Activated naive CD4-positive, alpha-beta T cell treated with anti-CD3 and anti-CD28 coated beads, Interleukin-2, amount 10 ng/mL, durations not matched to agents 7 days and 5 days (primary cell): ENCODE measurements at places on chromosomes 5 and 9.

DNA sequence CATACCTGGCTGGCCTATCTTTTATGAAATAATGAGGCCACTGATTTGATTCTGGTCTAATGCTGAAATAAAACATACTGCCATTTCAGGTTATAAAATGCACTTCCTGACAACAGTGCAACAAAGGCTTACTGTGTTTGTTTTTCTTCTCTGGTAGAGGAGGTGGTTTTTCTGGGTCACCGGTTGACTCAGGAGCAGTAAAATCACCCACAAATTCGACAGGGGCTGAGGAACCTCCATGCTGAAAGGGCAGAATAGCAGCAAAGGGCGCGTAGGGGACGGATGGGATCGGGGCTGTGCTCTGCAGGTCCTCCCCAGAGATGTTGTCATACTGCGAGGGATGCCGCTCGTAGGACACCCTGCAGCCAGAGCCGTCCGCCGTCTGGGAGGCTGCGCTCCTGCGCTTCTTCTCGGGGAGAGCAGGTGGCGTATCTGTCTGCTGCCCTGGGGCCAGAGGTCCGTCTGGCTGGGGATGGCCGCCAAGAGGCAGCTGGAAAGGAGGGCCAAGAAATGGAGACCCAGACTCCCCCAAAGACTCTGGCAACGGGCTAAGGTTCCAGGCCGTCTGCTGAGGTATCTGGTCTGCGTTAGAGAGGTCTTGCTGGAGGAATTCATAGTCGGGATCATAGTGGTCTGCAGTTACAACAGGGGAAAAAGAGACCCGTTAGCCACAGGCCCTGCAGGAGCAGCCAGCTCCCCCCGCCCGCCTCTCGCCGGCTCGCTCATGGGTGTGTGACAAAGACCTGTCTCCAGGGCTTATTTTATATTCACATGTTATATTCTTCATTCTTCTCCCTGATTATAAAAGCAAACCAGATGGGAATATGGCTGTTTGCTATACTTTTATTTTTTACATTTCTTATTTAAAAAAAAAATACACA lies 80.7 kb downstream of the PRRT1B start:
- no peak for DNase-seq

- no peak for DNase-seq
These were observed 20.4 kb upstream of the IER5L start for GRCh38 chr9:129198319-129199043.

GRCh38 chr5:82160948-82161347 lies 117.2 kb downstream of the RPS23 start:
- no peak for DNase-seq

- no peak for DNase-seq
These were observed 152.0 kb downstream of the MYO10 start for GRCh38 chr5:16784088-16784487.

DNA sequence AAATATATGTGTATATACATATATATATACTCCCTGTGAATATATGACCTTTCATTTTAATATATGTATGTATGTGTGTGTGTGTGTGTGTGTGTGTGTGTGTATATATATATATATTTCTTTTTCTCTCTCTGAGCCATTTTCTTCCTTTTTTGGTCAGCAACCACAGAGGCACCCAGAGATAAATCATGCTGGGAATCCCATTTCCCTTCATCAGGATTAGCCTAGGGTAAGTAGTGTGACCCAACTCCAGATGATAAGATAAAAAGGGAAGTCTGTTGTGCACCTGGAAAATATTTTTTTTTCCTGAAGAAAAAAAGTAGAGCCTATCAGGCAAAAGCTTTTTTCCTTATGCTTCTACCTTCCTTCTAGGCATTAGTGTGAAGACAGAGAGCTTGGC lies 25.4 kb upstream of the SUB1 start:
- no peak for DNase-seq

GRCh38 chr9:18971404-18971803 lies 61.6 kb downstream of the SAXO1 start:
- no peak for DNase-seq

DNA sequence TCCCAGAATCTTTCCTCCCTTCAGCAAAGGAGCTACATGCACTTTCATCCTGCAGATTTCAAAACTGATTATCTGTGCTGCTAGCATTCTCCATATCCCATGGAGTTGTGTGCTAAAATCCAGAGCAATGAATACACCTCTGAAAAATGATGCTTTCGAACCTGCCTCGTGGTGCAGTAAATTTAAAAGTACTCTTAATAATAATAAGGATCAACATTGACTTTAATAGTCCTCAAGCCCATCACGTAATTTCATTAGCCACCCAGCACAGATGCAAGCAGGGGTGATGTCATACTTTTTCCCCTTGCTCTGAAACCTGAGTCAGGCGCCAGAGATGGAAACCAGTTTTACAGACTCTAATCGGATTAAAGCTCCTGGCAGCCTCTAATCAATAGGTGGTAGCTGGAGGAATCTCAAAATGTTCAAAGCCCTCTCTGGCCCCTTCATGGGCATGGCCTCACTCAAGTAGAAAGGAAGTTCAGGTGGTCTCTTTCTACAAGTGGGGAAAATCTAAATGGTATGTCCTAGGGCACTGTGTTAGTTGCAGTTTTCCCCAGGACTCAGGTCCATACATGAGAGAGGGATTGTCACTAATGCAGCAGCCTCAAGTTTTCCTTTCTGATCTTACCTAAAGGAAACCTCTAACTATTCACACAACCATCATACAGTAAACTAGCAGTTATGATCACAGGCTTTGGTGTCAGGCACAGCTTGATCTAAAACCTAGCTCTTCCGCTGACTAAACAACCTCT lies 221.6 kb upstream of the SLC30A5 start:
- DNase-seq: no peak

GRCh38 chr9:133121198-133121914 lies at the start of gene RALGDS:
RALGDS (minus strand) TSS chr9:133121240; CDS start chr9:133121154, 86 bp downstream.
- DNase-seq: peak; percentile 92
